ENCODE measurements at places on chromosomes 7 and 10. TPM values are rescaled to one million over a fixed set of nuclear protein-coding genes. Genes with fewer than 3 reads are reported as not detected.

The RELN gene
- 2.7 TPM for total RNA-seq

The SOSTDC1 gene
- total RNA-seq, result 23.2 TPM

DNA sequence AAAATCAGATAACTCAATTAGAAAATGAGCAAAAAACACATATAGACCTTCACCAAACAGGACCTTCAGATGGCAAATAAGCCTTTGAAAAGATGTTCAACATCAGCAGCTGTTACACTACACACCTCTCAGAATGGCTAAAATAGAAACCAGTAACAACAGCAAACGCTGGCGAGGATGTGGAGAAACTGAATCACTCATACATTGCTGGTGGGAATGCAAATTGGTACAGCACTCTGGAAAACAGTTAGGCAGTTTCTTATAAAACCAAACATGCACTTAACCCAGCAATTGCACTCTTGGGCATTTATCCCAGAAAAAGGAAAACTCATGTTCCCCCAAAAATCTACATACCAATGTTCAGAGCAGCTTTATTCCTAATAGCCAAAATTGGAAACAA lies 37.7 kb upstream of the SMARCD3 start:
- no peaks in the 10 kb centered on the region for H3K4me1 ChIP-seq
- DNase-seq, result no peak
- H3K27ac ChIP-seq, result no peak overlapping the region
- H3K27me3 ChIP-seq, result peaks cover 12% of the 10 kb centered on the region
- H3K36me3 ChIP-seq, result no peaks in the 10 kb centered on the region

DNA sequence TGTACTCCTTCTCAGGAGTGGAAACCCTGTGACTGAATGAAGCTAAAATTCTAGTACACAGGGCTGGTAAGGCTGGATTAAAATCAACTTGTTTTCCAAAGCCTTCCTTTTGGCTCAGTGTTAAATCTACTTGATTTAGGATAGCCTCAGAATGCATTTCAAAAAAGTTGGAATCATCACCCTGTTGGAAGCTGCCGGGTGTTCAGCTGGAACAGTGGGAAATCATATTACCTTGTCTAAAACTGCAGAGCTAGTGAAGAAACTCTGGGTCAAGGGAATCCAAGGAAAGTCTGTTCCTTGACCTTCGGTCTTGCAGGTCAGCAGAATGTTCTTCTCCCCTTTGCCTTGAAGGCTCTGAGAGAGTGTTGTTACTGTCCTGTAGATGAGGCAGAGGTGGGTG lies 252.1 kb upstream of the INHBA start:
- no peak for DNase-seq
- no peaks in the 10 kb centered on the region for H3K36me3 ChIP-seq
- H3K27ac ChIP-seq, result peak overlapping the region; percentile 66
- H3K27me3 ChIP-seq, result no peaks in the 10 kb centered on the region
- peaks cover 24% of the 10 kb centered on the region for H3K4me1 ChIP-seq
- no peak overlapping the region for H3K4me3 ChIP-seq

- H3K4me1 ChIP-seq, result peaks cover 7% of the 10 kb centered on the region
- no peak overlapping the region for H3K27ac ChIP-seq
- DNase-seq, result no peak
- no peak overlapping the region for H3K4me3 ChIP-seq
- no peaks in the 10 kb centered on the region for H3K36me3 ChIP-seq
Observed at GRCh38 chr10:58341422-58341821, 6.6 kb downstream of the UBE2D1 start.

- no peak overlapping the region for H3K4me3 ChIP-seq
- H3K36me3 ChIP-seq, result no peaks in the 10 kb centered on the region
- no peak for DNase-seq
- H3K27ac ChIP-seq, result no peak overlapping the region
- H3K4me1 ChIP-seq, result no peaks in the 10 kb centered on the region
Observed at GRCh38 chr10:111677759-111678158, 505.8 kb downstream of the GPAM start.

DNA sequence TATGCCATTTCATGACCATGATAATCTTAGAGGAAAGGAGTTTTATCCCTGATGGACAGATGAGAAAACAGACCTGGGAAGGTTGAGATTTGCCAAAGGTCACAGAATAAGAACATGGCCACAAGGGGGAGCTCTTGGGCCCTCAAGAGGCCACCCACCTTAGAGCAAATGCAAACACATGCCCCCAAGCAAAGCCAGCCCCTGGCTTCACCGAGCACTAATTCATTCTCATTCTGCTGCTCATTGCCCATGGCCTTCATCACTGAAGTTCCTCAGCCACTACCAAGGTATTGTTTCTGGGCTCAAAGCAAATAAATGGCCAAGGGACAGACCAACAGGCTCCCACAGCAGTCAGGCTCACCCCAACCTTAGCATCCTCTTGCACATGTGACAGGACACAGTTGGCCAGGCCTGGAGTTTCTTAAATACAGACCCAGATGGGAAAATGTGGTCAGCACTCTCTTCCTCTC lies 44.2 kb downstream of the PDLIM1 start:
- no peaks in the 10 kb centered on the region for H3K4me1 ChIP-seq
- H3K27ac ChIP-seq, result peak overlapping the region; percentile 56
- H3K4me3 ChIP-seq, result no peak overlapping the region
- peak; percentile 81 for DNase-seq

GRCh38 chr10:122493761-122494160 lies 32.4 kb downstream of the HTRA1 start:
- H3K4me1 ChIP-seq, result peaks cover 24% of the 10 kb centered on the region
- no peak for DNase-seq
- H3K27ac ChIP-seq, result peak overlapping the region; percentile 65
- no peak overlapping the region for H3K4me3 ChIP-seq
- H3K36me3 ChIP-seq, result no peaks in the 10 kb centered on the region
- no peaks in the 10 kb centered on the region for H3K27me3 ChIP-seq

DNA sequence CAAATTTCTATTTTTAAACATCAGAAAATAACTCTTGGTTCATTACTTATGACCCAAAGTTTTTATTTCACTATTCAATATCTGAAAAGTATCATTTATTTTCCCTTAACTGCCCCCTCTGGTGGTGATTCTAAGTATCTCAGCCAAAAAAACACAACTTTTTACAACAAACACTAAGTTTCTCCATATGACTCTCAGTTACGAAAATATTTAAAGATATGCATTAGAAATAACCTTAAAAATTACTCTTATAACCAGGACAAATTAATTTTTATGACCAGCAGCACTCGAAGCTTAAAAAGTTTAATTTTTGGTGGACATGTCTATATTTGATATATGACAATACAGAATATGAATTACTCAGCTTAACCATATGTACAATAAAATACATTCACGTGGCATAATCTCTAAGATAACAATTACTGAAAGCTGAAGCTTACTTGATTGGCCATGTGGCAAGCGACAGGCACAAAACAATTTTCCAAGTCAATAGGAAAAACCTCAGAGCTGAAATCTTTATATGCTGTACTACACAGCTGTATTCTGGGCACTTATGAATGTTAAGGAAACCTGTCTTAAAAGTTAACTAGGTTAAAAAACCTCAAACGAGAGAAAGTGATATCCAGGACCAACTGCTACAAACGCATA lies 2.3 kb downstream of the HNRNPA2B1 start:
- peaks cover 35% of the 10 kb centered on the region for H3K36me3 ChIP-seq
- H3K27ac ChIP-seq, result peak overlapping the region; percentile 100
- peaks cover 39% of the 10 kb centered on the region for H3K4me1 ChIP-seq
- H3K4me3 ChIP-seq, result peak overlapping the region; percentile 80
- no peak for DNase-seq

GRCh38 chr10:43965033-43965917 lies 316.6 kb upstream of the ZNF32 start:
- no peaks in the 10 kb centered on the region for H3K4me1 ChIP-seq
- no peaks in the 10 kb centered on the region for H3K36me3 ChIP-seq
- H3K27ac ChIP-seq, result no peak overlapping the region
- H3K27me3 ChIP-seq, result no peaks in the 10 kb centered on the region
- DNase-seq, result no peak
